ENCODE measurements at places on chromosomes 13 and 19.

GRCh38 chr19:13830114-13830740 lies 35.0 kb downstream of the ZSWIM4 start:
- DNase-seq: no peak

- DNase-seq: no peak
Measured at GRCh38 chr19:49497789-49498103, 1.5 kb downstream of the RPS11 start.

DNA sequence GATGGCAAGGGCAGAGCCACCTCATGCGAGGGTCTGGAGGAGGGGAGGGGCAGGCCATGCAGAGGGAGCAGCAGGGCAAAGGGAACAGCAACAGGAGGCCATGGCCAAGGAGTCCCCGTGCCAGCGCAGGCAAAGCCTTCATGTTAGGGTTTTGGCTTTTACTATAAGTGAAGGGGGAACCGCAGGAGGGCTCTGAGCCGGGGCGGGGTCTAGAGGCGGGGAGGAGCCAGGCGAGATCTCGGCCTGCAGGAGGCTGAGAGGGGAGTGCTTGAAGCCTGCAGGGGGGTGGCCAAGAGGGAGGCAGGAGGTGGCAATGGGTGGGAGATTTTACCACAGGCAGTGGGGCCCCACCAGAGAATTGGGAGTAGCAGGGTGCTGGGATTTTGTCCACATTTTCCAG lies 6.3 kb downstream of the ARHGAP33 start:
- DNase-seq: no peak

- no peak for DNase-seq
Measured at GRCh38 chr13:110297011-110297410, 9.9 kb downstream of the COL4A1 start.

GRCh38 chr13:83798731-83799130 lies 83.5 kb downstream of the SLITRK1 start:
- no peak for DNase-seq

DNA sequence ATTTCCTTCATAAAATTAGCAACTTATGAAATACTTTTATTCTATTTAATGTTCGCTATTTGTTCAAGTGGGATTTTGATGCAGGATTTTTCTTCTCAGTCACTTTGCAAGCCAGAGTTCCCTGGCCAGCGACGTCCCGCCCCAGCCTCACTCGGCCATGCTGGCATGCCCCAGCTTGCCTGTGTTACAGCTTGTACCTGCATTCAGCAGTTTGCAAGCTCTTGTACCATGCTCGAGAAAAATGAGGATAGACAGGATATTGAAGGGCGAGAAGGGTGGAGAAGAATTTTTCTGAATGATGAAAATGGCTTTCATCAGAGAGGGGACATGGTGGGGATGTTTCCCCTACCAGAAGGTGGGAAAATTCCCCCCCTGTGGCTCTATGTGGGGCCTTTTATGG lies 2180.2 kb upstream of the PCDH20 start:
- no peak for DNase-seq

- no peak for DNase-seq
Measured at GRCh38 chr13:76762721-76763120, 123.5 kb downstream of the KCTD12 start.

- no peak for DNase-seq
Measured at GRCh38 chr19:18156841-18157464, 4.0 kb downstream of the PIK3R2 start.

DNA sequence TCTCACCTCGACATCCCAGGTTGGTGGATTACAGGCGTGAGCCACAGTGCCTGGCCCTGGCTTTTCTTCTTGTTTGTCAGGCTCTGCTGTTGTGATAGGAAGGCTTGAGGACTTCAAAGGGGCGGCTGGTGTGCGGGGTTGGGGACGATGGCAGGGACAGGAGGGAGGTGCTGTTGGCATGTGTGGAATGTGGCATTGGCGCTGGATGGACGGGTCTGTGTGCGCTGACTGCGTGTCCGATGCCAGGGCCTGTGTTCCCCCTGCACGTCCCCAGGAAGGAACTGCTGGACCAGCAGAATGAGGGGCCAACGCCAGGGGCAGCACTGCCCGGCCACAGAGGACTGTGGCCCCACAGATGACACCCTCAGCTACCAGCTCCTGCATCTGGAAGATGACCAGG lies 12.7 kb upstream of the PTBP1 start:
- no peak for DNase-seq

- no peak for DNase-seq
Measured at GRCh38 chr19:50817941-50818858, 5.4 kb downstream of the KLK1 start.

DNA sequence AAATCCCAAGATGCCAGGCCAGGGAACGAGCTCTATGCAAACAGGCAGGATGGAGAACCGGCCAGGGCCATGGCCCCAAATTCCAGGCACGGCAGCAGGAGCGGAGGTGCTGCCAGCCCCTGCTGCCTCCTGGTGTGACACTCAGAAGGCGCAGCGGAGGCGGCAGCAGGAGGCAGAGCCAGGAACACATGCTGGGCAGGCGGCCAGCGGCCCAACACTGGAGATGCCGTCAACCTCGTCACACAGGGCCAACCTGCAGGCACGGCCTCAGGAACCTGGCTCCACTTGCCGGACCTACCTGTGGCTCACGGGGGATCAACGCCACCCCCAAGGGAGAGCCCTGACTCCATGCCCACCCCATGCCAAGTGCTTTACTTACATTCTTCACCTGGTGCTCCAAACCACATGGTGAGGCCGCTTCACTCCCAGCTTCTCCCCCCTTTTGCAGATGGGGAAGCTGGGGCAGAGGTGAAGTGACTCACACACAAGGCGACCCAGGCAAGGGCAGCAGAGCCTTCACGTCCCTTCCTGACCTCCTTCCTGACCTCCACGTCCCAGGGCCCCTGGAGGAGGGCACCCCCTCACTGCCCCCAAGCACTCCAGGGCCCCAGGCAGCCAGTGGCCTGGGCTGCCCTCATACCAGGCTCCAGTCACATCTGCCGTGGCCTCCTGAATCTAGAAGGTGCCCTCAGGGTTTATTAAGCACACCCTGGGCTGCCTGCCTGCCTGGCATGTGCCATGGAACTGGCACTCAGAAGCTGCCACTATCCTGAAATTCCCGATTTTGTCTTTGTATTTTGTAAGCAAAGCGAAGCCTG lies 43.5 kb downstream of the GGACT start:
- no peak for DNase-seq

DNA sequence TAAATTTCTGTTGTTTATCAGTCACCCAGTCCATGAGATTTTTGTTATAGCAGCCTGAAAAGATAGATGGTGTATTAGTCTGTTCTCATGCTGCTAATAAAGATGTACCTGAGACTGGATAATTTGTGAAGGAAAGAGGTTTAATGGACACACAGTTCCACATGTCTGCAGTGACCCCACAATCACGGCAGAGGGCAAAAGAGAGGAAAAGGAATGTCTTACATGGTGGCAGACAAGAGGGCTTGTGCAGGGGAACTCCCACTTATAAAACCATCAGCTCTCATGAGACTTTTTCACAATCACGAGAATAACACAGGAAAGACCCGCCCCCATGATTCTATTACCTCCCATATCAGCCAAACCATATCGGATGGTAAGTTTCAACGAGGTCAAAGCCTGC lies 309.2 kb downstream of the LIG4 start:
- DNase-seq: no peak

DNA sequence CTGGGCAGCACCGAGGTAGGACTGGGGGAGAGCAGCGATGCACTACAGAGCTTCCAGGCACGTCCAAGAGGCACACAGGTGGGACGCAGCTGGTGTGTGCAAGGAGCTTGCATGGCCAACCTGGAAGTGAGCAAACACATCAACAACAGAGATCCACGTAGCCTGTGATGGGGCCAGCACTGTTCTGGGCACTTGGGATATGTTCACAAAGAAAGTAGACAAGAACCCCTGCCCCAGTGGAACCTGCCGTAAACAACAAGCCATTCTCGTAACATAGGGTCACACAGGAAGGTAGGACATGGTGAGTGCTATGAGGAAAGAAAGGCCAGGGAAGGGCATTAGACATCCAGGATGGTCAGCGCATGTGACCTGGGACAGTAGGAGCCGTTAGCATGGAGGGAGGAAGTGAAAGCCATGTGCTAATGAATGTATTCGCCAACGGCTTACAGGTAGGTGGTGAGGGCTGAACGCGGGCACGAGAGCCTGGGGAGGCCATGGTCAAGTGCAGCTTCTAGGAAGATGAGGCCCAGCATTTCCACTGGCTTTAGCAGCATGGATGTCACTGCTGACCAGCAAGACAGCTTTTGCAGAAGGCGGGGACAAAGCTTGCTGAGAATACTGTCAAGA lies 105.5 kb downstream of the TEX26 start:
- DNase-seq: no peak

GRCh38 chr19:40623403-40624251 lies 22.5 kb downstream of the LTBP4 start:
- no peak for DNase-seq

DNA sequence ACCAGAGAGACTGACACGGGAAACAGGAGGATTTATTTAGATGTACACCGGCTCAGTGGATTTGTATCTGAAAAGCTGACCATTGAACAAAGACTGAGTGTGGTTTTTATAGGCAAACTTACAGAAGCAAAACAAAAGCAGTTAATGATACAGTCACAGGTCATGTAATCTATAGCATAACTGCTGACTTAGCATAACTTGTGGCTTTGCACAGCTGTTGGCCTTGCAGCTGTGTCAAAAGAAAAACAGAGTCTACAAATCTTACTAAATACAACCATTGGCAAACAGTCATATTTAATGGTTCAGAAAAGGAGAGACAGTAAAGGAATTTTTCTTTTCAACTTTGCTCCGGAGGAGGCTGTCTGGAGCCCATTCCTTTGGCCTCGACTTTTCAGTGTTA lies 2.3 kb upstream of the ILF3 start:
- DNase-seq: no peak

DNA sequence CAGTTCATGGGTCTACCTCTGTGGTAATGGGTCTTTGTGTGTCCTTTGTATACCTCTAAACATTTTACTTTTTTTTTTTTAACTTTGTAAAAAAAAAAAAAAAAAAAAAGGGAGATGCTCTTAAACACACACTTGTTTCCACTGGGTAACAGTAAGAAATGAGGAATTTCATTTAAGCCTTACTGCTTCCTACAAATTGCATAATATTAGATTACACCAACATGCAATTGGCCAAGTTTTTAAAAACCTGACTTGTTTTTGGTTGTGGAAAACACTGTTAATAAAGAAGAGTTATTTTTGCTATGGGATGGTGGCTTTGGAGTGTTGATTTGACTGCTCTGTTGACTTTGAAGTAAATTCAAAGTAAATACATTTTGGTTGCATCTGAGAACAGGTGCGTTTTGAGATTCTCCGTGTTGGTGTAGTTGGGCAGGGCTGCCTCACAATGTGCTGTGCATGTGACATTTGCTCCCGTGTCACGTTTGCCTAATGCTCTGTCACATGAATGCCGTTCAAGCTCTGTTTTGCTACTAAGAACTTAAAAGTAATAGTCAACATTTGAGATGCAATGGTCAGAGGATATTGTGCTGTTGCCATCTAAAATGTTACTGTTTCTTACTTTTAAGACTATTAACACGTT lies 202.4 kb downstream of the LMO7 start:
- DNase-seq: no peak

DNA sequence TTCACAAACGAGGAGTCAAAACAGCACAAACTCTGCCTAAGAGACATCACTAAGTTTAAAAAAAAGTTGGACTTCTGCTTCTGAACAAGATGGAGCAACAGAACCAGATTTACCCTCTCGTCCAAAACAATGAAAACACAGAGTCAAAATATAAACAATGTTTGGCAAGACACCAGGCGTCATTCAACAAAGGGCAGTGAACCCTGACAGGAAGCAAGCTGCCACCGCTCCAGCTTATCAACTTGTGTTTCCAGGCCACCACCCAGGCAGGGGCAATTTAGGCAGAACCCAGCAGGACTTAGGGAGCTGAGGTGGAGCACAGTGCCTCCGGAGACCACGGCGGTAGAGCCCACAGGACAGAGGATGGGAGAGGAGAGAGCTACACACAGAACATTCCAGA lies 8.6 kb upstream of the NAPA start:
- no peak for DNase-seq

- DNase-seq: no peak
Measured at GRCh38 chr13:67549331-67549730, 319.2 kb upstream of the PCDH9 start.

DNA sequence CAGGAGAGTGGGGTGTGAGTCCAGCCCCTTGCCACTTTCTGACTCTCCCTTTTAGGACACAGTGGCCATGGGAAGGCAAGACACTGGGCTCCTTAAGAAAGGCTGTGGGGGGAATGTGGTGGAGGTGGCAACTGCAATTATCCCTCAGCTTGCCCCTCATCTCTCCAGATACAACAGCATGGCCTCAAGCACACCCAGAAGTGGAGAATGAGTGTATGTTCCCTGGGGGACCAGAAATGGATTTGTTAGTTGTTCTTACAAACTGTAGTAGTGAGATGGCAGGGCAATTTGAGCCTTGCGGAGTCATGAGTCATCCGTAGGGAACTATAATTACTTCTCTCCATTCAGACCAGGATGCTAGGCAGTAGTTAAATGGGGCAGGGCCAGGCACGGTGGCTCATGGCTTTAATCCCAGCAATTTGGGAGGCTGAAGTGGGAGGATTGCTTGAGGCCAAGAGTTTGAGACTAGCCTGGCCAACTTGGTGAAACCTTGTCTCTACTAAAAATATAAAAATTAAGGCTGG lies 25.6 kb upstream of the CXCL17 start:
- DNase-seq: no peak

- DNase-seq: no peak
Measured at GRCh38 chr13:83201506-83201905, 680.8 kb downstream of the SLITRK1 start.

DNA sequence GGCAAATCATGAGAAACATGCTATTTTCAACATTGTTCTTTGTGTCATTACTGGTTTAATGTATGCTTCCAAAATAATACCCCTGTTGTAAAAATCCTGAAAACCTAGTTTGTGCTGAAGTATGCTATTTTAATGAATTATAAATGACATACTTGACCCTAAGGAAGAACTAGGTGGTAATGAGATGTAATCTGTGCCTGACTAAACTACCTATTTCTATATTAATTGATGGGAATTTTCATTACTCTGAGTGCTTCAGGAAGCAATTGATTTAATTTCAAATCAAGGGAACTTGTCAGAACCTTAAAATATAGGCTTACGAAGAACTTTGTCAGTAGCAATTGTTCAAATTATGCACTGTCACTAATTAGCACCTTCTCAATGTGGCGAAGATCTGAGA lies 1005.6 kb upstream of the SLC10A2 start:
- DNase-seq: no peak

- DNase-seq: no peak
Measured at GRCh38 chr13:33388286-33388998, 102.9 kb upstream of the STARD13 start.

DNA sequence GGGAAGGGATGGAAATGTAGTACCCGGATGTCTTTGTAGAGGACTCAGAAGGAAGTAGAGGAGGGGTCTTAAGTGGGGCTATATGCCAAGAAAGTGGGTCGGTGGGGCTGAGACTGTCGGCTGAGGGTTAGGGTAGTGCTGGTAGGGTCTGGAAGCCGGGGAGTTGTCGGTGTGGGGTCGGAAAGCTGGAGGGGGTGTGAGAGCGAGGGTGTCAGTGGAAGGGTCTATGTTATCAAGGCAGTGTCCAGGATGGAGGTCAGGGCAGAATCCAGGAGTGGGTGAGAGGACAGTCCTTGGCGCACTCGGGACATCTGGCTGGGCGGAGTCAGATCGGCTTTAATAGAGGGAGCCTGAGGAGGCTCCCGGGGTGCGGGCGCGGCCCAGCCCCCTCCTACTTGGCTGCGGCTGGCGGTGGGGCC lies 1.7 kb downstream of the HSPB6 start:
- no peak for DNase-seq

- no peak for DNase-seq
Measured at GRCh38 chr19:39379865-39380396, 11.0 kb downstream of the PAF1 start.

- no peak for DNase-seq
Measured at GRCh38 chr19:560121-560520, 12.3 kb upstream of the BSG start.
